Femur (tissue), 1 donor: ENCODE measurements at places on chromosomes 6 and 20.

DNA sequence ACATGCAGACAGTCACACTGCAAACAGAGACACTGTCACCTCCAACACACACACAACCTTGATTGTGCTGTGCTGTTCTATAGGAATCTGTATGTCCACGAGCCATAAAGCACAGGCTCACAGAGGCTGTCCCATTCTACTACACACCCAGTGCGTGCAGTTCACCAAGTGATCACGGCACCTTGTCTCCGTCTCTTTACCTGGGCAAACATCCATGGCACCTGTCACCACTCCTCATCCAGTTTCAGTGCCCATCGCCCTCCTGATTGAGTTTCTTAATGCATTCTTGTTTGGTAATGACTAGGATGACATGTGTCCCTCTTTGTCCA lies 65.8 kb upstream of the STMND1 start:
- DNase-seq: no peak

- DNase-seq: peak; percentile 70
Observed at GRCh38 chr6:161374971-161375873, 101.4 kb upstream of the AGPAT4 start.

- no peak for DNase-seq
Observed at GRCh38 chr20:58718121-58718563, 25.5 kb downstream of the NPEPL1 start.

DNA sequence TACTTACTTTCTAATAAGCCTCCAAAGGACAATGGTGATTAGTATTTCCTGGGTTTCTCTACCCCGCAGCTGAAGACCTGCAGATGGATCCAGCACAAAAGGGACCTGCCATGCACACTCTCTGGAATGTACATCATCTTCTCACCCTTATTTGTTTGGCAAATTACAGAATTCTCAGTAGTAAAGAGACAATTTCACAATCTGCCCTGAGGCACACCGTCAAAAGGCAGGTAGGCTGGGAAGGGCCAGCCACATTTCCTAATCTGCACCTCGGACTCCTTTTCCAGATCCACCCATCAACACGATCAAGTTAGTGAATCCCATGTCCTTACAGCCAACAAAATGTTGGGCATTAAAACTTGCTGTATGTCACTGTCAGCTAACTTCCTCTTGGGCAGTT lies 4.9 kb downstream of the OVOL2 start:
- no peak for DNase-seq

DNA sequence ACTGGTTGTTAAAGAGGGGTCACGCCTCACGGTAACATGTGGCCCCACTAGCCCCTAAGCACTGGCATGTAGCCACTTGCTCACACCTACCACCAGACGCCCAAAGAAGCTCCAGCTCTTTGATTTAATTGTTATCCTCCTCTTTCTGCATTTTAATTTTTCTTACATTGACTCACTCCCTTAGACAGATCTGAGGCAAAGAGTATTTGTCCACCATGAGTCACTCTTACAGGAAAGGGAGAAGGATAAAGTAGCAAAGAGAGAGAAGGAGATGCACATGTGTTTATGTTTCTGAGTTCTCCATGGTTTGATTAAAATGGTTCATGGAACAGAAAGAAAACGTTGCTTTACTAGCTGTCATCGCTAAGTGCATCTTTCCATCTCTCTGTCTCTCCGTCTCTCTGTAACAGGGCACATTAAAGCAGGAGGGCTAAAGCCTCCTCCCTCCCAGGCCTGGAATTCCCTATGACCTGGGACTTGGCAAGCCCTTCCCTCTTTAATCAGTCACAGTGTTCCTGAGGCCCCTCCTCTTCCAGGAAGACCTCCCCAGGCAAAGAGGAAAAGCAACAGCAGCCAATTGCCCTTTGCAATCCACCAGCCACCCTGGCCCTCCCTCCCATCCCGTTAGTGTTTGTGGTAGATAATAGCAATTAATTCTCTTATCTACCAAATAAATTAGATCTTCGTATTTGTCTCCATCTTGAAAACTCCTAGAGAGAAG lies 112.8 kb upstream of the TSHZ2 start:
- DNase-seq: no peak

- no peak for DNase-seq
Observed at GRCh38 chr6:167538746-167539145, 213.9 kb downstream of the TTLL2 start.

DNA sequence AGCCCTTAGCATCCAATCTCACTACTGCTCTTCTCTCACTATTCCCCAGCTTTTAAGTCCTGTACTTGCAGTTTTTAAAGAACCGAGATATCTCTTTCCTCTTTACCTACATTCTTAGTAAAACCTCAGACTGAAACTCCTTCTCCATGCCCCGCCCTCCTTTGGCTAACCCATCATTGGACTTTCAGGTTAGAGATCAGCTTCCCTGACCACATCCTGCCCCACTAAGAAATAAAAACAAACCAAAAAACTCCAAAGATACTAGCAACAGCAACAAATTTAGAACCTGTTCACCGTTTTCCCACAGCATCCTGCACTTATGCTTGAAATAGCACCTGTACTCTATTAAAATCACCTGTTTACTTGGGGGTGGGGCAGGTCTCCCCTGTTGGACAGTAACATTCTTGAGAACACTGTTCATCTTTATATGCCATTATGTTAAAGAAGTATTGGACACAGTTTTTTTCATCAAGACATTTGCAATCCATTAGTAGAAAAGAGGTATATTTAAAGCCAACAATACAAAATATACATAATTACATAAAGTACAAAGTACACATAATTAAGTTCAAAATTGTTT lies 16.3 kb upstream of the SMAP1 start:
- no peak for DNase-seq

DNA sequence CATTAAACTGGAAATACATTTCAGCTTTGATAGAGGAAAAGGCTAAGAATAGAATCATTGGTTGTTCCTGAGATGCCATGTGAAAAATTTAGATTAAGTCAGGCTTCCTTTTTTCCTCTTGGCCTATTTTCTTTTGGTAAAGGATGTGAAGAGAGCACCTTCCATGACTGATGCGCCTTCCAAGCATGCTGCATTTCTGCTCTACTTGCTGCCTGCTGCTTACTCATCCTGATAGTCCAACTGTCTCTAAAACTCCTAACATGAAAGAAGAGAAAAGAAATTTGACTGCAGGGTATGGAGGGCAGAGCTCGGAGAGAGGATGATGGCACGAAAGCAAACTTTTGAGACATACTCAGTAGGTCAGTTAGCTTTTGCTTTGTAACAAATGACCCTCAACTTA lies 28.8 kb downstream of the SNAP25 start:
- DNase-seq: no peak

GRCh38 chr6:44278774-44279697 lies 8.8 kb downstream of the TMEM151B start:
- DNase-seq: no peak

DNA sequence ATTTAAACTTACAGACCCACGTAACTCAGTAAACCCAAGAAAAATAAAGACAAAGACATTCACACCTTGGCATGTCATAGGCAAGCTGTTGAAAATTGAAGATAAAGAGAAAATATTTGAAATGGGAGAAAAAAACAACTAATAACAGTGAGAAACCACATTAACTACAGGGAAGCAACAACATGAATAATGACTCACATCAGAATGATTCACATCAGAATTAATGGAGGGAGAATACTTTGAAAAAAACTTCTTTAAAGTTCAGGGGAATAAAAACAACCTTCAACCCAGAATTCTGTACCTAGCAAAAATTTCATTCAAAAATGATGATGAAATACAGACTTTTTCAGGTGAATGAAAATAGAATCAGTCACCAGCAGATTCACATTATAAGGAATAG lies 32.9 kb upstream of the SLC22A3 start:
- DNase-seq: no peak

- DNase-seq: no peak
Observed at GRCh38 chr20:47768016-47768824, 17.1 kb downstream of the SULF2 start.

DNA sequence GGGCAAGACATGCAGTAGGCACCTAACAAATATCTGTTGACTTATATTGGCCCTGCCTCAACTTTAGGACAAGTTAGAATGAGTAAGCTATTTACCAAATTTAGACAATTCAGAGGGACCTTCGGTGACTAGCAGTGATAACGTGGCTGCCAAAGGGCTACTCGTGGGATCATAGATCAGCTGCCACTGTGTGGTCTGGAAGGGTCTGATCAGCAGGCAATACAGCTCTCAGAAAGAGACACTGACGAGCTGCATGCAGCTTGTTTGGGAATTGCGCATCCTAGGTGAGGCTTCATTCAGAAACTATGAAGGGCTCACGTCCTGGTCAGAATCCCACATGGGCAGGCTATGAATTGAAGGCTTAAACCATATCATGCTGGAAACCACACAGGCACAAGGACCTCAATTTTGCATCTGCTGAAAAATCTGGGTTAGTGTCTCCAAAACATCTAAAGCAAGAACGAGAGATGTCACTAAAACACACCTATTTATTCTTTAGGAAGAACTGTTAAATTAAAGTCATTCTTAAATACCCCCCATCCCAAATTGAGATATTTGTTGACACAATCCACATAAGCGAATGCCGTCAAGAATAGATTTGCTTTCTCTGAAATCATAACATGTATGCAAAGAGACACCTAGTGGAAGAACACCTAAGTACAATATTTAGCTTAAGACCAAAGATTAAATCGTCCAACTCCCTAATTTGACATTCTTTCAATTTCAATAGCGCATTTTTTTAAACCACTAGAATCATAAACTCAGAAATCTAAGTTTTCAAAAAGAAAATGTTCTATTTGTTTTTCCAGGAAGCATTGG lies 79.6 kb downstream of the IPCEF1 start:
- DNase-seq: no peak

GRCh38 chr6:15519681-15520080 lies 143.1 kb downstream of the DTNBP1 start:
- no peak for DNase-seq

GRCh38 chr6:1396952-1397868 lies 7.8 kb downstream of the FOXF2 start:
- DNase-seq: peak; percentile 78

- no peak for DNase-seq
Observed at GRCh38 chr6:44645276-44645675, 257.8 kb downstream of the CDC5L start.

GRCh38 chr6:145250436-145250835 lies 484.9 kb downstream of the EPM2A start:
- no peak for DNase-seq

DNA sequence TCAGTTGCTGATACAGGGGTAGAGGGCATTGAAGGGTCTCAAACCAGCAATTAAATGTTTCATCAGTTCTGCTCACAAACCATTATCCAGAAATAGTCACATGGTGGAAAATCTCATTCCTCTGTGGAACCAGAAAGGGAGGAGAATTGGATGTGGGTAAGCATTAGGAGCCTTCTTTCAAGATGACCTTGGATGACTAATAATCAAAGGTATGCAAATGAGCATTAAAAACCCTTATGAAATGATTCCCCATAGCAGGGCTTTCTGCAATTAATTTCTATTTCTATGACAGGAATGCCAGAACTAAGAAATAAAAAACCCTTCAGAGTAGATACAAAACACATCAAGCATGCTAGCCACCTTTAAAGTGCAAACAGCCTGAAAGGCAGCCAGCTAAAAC lies 37.4 kb upstream of the HCRTR2 start:
- DNase-seq: no peak

- peak; percentile 97 for DNase-seq
Observed at GRCh38 chr6:84764332-84765049, at the start of gene TBX18. TSS of gene TBX18 (minus strand) at chr6:84764598. CDS start at chr6:84764181, 417 bp downstream.

GRCh38 chr6:84866715-84867114 lies 102.3 kb upstream of the TBX18 start:
- DNase-seq: no peak

DNA sequence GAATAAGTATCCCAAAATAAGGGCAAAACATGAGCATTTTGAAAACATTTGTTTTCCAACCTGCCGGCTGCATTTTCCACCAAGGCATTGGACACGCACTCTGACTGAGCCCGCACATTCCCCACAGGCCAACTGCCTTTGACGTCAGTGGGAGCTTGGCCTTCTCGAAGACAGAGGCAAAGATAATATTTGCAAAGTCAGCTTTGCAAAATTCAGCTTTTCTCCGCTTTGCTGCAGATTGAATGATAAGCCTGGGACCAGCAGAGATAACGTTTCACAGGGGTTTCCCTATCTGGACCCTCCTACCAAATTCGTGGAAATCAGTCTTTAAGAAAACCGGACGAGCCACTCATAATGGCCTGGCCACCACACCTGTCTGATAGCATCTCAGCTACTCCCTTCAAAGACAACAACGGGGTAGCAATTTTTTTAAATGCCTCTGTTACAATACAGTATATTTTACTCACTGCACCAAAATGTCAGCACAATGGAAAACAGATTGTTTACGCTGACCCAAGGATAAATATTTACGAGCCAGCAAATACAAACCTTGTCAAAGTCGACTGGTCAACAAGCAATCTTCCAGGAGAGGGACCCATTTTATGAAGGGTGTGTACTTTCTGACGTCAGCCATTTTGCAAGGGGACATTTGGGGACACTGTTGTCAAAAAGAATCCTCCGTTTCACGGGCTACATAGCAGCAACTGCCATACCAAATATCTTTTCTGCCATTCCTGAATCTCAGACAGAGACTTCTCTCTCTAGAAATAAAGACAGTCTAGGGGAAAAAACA lies 100.5 kb downstream of the TFAP2A start:
- DNase-seq: no peak

GRCh38 chr20:18430172-18430826 lies 36.5 kb downstream of the DZANK1 start:
- no peak for DNase-seq

DNA sequence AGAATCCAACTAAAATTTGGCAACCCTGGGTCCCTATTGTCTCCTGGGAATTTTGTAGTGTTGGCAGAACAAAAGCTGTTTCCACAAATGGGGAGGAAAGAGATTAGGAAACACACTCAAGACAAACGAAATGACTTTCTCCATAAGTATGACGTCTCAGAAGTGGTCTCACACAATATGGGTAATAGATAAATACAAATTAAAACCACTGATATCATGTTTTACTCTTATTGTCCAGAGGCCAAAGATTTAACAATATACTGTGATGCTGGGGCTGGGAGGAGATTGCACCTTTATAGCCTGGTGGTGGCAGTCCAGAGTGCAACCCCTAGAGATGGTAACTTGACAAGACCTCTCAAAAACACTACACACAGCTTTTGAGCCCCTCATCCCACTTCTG lies 18.6 kb downstream of the FKBP1A start:
- no peak for DNase-seq

GRCh38 chr6:35663447-35664235 lies 25.1 kb downstream of the FKBP5 start:
- no peak for DNase-seq

DNA sequence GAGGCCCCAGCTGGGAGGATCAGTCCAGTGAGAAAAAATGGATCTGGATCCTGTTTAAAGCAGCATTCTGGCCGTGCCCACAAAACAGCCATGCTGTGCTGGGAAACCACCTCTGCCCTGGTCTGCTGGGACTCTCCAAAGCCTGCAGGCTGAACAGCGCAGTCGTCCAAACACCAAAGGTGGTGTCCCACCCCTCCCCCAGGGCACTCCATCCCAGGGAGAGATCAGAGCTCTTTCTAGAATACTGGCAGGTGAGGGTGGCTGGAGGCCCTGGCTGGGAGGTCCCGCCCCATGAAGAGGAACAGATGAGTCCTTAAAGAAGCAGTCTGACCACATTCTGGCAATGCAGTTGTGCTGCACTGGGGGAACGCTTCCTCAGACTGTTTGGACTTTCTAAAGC lies 84.6 kb downstream of the MRAP2 start:
- DNase-seq: no peak

GRCh38 chr6:35558571-35558970 lies 45.9 kb upstream of the TULP1 start:
- DNase-seq: no peak
